NCI-H1694 treated with DMSO at 0.1 percent for 48 hours (cell line): ENCODE measurements at places on chromosomes 13 and 19.

DNA sequence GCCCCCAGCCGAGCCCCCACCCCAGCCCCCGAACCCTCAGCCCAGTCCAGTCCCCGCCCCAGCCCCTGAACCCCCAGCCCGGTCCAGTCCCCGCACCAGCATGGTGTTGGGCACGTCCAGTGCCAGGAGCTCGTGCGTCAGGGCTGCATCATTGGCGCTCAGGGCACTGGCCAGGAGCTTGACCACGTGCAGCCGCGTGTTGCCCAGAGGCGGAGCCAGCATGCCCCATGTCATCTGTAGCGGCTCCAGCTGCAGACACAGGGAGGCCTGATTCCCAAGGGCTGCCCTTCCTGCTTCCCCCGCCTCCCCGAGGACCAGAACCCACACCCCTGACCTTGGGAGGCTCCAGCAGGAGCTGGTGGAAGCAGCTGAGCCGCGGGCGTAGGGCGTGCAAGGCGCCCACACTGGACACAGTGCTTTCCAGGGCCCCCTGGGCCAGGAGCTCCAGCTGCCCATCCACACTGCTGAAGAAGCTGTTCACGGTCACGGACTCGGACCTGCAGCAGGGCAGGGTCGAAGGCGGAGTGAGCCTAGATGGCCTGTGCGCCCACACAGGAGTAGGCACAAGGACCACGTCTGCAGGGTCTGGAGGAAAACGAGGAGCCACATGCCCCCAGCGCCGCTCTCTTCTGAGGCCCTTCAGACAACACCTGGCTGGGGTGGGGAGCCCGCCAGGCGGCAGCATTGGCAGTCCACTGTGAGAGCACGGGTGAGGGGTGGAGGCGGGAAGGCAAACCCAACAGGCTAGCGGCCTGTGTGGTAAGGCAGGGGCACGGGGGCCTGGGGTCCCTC, 12.8 kb upstream of the TMEM86B start:
- no peak for DNase-seq

GRCh38 chr13:77511552-77511951, 24.0 kb upstream of the SCEL start:
- DNase-seq = peak; percentile 56

DNA sequence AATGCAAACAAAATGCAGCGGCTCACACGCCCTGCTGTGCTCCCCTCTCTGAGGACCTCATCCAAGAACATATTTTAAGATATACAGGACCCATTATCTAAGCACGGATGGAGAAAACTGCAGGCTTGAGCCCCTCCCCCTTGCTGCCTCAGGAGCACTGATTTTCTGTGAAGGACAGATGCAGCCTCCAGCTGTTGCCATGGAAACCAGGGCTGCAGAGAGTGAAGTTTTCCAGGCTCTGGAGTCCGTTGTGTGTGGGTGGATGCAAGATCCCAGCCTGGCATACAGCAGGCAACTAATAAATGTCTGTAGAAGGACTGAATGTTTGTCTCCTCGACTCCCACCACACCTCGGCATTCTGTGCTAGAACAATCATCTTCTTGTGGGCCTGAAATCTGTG, 105.6 kb upstream of the PEG3 start:
- DNase-seq = no peak

DNA sequence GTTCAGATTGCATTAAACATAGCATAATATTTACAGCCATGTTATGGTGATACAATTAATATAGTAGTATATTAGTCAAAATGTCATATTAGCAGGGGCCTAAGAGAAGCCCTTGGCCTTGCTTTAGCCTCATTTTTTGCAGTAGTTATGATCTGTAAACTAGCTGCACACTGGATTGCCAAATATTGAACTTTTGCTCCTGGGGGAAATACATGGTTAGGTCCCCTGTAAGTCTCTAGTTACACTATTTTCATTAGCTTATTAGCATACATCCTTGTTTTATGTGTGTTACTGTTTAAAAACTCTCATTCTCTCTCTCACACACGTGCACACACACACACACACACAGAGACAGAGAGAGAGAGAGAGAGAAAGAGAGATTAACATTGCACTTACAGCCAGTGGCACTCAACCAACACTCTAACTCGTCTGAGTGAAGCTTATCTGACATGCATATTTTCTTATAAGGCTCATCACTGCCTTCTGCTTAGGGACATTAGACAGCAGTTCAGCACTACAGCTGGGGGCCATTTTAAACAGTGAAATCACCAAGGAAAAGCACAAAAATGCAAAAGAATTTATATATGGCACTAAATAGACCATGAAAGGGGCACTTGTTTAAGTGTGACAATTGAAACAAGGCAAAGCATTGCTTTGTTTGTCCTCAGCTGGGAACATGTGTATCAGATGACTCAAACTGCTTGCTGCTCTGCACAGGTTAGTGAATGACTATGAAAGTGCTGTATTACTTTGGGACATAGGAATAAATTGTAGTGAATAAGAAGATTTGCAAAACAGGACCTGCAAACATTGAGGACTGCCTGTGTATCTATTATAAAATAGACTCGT, 278.7 kb downstream of the GPC6 start:
- DNase-seq = no peak

- DNase-seq = no peak
Observed at GRCh38 chr13:39588384-39588783, 14.6 kb downstream of the LHFPL6 start.

DNA sequence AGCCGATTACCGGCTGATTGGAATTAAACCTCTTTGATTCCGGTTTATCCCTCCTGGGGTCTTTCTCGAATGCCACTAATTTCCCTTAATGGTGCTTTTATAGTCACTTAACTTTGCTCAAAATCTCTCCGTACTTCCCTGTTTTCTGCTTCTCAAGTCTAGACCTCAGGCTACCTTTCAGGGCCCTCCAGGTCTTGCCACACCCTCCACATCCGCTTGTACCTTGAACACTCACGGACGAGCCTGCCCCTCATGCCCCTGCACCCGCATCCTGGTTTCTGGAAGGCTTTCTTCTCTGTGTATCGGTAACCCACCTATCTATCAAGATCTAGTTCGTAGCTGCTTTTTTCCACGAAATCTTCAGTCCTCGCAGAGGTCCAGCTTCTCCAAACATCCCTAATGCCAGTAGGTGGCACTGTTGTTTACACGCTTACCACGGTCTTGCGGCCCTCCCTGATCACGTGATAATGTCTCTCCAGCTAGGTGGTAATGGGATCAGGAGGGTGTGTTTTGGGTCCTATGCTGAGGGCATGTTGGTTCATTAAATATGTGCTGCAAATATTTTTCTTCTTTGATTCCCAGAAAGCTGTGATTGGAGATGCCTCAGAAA, 13.8 kb downstream of the ATP12A start:
- peak; percentile 29 for DNase-seq

- no peak for DNase-seq
Observed at GRCh38 chr19:31718898-31719297, 369.7 kb upstream of the TSHZ3 start.

- DNase-seq = no peak
Observed at GRCh38 chr13:48278806-48279205, 24.7 kb upstream of the RB1 start.

DNA sequence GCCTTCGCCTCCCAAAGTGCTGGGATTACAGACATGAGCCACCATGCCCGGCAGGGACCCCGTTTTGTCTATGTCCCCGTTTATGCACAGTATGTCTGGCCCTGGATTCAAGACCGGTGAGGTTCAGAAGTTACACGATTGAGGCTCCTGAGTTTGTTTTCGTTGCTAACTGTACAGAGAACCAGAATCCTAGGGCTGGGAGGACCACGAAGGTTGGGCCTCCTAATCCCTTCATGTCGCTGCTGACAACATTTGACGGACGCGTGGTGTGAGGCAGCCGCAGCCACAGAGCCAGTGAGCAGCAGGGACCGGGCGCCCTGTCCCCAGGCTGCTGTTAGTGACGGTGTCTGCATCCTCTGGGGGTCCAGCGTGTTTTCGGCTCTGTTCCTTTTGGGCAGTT, 91.4 kb downstream of the ATP11A start:
- DNase-seq = no peak

- DNase-seq = no peak
Observed at GRCh38 chr13:94324767-94325540, 154.5 kb downstream of the DCT start.

DNA sequence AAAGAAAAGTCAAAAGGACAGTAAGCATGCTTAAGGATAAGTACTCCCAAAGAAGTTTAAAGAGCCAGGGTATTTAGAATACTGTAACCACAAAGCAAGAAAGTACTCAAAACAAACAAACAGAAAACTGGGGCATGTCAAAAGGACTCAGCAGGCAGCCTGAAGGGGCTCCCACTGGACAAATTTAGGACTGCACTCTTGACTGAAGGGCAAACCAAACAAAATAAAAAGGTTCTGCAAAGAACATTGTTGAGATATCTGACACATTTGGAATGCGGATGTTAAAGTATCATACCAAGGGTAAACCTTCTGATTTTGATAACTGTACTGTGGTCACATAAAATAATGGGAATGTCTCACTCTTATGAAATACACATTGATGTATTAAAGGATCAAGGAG, 157.4 kb downstream of the TNFSF13B start:
- no peak for DNase-seq
